Retina (tissue), 1 donor: ENCODE measurements at places on chromosomes 3 and 15.

GRCh38 chr3:5264093-5264600 lies 76.6 kb downstream of the EDEM1 start:
- DNase-seq = no peak

DNA sequence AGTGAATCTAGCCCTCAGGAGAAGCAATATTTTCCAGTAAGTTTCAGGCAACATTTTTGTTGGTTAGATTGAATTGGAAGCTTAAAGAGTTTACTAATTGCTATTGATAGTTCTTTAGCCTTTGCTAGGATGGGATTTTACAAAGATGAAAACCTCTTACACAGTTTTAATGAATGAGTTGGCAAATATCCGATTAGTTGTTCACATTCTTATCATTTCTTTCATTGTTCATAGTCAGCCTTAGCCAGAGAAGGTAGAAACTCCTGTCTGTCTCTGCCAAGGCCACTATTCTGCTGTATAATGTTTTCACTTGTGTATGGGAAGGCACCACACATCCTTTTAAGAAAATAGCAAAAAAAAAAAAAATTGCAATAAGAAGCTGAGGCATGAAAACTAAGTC lies 222.0 kb upstream of the MANF start:
- DNase-seq = no peak

GRCh38 chr3:47984075-47984728 lies 32.0 kb downstream of the MAP4 start:
- no peak for DNase-seq

DNA sequence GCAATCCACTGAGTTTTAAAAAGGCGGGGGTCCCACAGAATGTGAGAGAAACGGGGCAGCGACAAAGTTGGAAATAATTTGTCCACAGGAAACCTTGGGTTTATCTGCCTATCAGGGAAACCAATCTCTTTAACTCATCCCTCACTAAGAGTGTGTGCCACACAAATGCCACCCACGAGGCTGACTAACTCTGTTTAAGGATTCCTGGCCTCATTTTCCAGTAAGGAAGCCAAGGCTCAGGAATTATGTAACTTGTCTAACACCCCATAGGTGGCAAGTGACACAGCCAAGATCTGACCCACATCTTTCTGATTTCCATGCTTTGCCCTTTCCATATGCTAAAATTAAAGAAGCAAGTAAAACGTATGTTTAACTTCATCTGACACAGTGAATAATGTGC lies 263.2 kb downstream of the CNTN3 start:
- DNase-seq = no peak

GRCh38 chr3:172129850-172130716 lies 90.7 kb downstream of the FNDC3B start:
- no peak for DNase-seq

GRCh38 chr3:59149166-59149565 lies 99.3 kb upstream of the CFAP20DC start:
- no peak for DNase-seq

DNA sequence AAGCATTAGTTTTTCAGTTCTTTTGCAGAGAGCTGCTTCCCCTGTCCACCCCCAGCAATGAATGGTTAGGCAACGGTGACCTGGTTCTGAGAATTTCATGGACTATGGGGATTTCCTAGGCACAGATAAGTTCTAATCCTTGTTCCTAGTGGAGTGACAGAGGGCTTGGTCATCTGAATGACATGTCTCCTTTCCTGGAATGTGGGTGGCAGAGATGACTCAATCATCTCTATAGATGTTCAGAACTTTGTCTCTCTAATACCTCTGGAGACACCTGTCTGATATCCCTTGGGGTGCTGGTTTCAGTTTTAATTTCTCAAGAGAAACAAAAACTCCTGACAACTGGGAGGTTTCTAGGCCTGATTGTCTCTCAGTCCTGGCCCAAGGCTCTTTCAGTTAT lies 10.4 kb downstream of the PLA2G4E start:
- no peak for DNase-seq

GRCh38 chr3:61448378-61448777 lies 113.0 kb upstream of the PTPRG start:
- DNase-seq = no peak

- no peak for DNase-seq
These were observed 255.3 kb upstream of the LRTM1 start for GRCh38 chr3:55183201-55183600.

- DNase-seq = no peak
These were observed 4.3 kb downstream of the LYSMD4 start for GRCh38 chr15:99728916-99729315.

DNA sequence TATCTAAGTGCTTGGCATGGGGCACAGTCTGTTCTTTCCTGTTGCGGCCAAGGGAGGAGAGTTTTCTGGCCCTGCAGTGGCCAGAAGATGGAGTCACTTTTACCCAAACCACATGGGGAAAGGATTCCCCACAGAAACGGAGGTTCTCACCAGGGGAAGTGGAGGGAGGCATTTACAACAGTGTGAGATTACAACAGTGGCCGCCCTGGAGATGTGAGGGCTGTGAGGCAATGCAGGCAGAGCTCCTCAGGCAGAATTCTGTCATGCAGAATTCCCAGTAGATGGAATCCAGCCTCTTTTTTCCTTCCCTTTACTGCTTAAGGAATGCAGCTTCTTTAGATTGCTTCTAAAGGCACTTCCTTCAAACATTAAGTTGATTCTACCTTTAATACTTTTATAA lies 83.1 kb downstream of the CACNA1D start:
- no peak for DNase-seq

DNA sequence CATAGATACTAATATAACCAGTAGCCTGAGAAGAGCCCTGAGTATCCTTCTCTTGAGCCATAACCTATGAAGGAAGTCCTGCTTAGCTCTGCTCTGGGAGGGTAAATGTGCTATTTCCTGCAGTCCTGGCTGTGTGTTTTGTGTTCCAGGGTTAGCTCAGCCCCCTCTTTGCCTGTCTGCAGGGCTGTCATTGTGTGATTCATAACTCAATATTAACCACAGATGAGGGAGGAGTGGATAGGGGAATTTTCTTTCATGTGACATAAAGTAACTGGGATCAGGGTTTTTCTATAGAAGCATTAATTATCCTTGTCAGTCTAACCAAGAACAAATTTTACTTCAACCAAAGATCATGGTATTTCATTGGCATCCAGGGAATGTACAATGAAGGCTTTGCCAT lies 183.3 kb upstream of the ZBTB20 start:
- DNase-seq = no peak

DNA sequence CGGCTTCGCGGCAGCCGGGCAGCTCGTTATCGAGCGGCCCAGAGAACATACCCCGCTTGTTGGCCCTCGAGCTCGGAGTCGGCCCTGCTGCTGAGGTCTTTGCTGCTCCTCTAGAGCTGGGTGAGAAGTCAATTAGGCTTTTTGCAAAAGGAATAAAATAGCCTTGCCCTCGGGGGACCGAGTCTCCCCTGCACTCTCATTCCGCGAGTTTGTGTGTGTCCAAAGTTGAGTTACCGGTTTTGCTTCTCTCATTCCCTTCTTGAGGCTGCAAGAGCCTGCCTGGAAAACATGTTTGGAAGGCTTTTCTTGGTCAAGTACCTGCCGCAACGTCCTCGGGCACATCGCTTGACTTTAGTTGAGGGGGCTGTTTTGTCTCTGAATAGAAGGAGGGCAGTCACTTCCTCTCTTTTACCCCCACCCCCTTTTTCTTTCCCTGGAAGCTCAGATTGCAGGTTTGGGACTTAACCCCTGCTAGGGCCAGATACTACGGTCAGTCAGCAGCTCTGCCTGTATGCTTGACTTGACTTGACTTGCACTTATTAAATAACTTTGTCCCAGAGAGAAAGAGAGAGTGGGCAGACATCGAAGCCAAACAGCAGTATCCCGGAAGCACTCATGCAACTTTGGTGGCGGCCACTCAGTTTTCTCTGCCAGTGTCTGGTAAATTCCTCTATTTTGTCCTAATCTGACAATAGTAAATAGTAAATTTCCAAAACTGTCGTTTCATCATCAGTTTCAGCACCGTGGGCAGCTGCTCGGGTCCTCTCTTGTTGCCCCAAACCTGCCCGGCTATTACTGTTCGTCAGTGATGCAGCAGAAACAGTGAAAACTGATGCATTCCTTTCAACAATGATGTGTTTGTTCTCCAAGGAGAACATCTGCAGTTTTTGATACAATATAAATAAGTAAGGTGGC lies 609 bp downstream of the RNF13 start:
- DNase-seq = no peak

GRCh38 chr3:197222937-197223370 lies 75.5 kb downstream of the DLG1 start:
- DNase-seq = no peak

DNA sequence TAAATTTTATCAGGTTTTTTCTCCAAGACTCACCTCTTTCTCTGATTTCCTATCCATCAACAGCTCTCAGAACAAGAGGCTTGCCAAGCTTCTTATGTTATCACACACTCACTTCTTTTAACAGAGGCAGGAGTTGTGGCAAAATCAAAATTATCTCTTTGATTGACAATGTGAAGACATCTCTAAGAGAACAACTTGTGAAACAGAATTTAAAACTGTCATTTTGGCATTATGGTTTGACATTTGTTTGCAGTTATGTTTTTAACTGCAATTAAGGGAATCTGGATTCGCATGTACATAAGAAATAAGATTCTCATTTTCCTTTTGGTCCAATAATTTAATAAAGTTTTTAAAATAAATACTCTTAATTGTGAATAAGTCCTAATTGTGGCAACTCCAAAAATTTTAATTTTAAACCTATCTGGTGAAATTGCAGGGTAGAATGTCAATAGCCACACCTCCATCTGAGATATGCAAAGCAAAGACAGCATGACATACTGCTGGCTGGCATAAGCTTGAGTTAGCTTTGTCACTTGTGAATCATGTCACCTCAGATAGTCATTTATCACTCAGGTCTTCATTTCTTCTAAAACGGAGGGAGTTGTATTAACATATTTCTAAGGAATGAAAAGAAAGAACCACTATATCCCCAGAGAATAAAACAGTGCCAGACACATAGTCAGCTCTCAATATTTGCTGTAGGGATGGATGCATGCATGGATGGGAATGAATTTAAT lies 158.6 kb downstream of the CCNL1 start:
- no peak for DNase-seq

DNA sequence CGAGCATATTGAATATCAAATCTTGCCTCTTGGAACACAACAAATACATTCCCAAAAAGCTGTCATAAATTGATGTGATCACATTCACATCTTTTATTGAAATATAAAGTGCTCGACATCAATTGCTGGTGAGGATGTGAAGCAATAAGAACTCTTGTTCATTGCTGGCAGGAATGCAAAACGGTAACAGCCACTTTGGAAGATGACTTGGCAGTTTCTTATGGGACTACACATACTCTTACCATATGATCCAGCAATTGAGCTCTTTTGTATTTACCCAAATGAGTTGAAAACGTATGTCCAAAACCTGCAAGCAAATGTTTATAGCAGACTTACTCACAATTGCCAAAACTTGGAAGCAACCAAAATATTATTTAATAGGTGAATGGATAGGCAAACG lies 234.9 kb downstream of the CACNA2D3 start:
- no peak for DNase-seq

DNA sequence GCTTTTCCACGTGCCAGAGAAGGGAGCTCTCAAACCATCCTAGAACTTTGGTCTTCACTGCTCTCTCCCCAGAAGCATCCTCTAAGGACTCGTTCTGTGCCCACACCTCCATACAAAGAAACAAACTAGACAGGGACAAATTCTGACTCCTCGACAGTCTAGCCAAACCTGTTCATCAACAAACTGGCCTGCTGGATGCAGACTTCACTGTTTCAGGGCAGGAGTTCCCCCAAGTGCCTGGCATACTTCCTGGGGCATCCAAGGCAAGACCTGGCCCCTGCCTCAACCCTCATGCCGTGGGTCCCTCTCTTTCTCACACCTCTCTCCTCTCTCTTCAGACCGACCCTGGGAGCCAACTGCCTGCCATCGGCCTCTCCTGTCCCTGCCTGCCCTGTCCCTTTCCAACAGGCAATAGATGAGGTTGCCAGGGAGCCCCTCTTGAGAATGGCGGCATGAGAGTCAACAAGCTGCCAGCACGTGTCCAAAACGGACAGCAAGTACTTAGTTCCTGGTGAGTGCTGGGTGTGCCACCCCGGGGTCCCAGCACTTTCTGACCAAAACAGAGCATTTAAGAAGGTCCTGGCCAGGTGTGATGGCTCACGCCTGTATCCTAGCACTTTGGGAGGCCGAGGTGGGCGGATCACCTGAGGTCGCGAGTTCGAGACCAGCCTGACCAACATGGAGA lies 79.1 kb upstream of the HES1 start:
- no peak for DNase-seq

- no peak for DNase-seq
These were observed 184.5 kb downstream of the NR1D2 start for GRCh38 chr3:24129549-24129948.

GRCh38 chr3:143935678-143936077 lies 35.9 kb upstream of the DIPK2A start:
- DNase-seq = no peak

DNA sequence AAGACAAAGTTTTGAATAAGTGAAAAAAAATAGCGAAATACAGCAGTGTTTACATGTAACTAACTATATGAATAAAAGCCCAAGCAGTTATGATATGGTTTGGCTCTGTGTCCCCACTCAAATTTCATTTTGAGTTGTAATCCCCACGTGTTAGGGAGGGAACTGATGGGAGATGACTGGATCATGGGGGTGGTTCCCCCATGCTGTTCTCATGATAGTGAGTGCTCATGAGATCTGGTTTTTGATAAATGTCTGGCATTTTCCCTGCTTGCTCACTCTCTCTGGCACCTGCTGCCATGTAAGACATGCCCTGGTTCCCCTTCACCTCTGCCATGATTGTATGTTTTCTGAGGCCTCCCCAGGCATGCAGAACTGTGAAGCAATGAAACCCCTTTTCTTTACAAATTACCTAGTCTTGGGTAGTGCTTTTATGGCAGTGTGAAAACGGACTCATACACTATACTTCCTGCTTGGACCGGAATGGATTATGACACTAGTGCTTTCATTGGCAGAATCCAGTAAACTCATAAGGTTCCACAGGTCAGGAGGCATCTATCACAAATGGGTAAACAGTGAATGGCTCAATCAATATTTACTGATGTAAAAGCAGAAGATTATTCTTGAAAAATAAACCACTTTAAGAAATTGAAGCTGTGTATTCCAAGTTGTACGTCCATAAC lies 192.1 kb downstream of the CBLB start:
- no peak for DNase-seq

GRCh38 chr3:197428117-197428801 lies 127.5 kb downstream of the BDH1 start:
- DNase-seq = no peak

GRCh38 chr3:40800343-40800742 lies 275.6 kb downstream of the ZNF621 start:
- DNase-seq = no peak
